ENCODE measurements at places on chromosomes 1 and 21.

DNA sequence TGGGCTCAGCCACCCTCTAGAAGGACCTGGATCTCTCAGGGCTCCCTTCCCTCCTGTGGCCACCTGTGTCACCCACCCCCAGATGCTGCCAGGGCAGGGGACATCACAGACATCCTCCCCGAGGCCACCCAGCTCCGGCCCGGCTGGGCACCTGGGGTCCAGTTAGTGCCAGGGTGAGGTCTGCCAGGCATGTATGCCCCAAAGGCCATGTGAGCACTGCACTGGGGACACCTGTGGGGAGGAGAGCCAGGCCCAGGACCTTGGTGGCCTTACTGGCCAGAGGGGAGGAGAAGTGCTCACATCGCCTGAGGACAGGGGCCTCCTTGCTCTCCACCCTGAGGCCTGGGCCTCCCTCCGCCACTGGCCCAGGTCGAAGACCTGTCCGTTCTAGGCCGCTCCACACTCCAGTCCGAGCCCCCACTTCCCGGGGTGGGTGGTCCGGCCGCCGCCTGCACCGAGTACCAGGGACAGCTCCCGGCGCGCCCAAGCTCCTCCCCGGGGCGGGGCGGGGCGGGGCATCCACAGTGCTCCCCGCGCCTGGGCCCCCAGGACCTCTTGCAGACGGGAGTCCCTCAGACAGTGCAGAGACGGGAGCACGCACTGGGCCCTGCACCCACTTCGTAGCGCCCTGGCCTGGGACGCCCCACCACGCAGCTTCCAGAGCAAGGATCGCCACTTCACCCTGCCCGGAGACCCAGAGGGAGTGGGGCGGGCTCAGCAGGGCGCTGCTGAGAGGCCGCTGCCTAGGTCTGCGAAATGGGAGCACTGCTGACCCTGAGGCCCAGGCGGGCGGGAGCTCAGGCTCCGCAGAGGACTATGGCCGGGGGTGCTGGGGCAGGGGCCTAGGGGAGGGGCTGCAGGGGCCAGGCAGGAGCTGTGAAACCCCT is 34.3 kb upstream of the CCDC27 start:
- peak; percentile 10 for DNase-seq

- no peak for DNase-seq
These were observed 23.2 kb upstream of the HAO2 start for GRCh38 chr1:119345398-119345797.

DNA sequence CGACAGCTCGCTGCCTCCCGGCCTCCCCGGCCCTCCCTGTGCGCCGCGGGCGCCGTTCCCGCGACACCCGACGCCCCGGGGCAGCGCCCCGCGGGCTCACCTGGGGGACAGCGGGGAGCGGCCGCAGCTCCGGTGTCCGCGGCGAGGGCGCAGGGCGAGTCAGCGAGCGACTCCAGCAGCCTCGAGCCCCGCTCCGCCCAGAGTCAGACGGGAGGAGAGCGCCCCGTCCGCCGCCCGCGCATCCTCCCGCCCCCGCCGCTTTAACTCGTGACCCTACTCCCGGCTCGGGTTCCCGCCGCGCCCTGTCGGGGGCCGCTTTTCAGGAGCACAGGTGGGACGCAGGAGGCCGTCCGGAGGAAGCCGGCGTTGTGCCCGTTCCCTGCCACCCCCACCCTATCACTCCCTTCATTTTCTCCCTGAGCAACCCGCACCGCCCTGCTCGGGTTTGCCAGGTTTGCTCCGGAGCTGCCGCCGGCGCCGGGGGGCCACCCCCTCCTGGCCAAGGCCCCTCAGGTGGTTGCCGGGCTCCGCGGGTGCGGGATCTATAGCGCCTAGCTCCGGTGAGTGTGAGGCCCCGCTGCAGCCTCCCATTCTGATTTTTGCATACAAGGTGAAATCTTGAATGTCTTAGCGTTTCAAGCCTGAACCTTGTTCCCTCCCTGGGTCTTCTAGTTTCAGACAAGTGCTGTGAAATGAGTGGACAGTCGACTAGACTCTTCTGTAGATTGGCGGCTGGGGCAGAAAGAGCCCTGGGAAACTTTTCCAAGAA is at the start of gene MCOLN3:
MCOLN3 (minus strand) TSS at position 205 of the 769 bp plus-strand sequence. CDS start 3,140 bp downstream, outside the sequence.
- no peak for DNase-seq

DNA sequence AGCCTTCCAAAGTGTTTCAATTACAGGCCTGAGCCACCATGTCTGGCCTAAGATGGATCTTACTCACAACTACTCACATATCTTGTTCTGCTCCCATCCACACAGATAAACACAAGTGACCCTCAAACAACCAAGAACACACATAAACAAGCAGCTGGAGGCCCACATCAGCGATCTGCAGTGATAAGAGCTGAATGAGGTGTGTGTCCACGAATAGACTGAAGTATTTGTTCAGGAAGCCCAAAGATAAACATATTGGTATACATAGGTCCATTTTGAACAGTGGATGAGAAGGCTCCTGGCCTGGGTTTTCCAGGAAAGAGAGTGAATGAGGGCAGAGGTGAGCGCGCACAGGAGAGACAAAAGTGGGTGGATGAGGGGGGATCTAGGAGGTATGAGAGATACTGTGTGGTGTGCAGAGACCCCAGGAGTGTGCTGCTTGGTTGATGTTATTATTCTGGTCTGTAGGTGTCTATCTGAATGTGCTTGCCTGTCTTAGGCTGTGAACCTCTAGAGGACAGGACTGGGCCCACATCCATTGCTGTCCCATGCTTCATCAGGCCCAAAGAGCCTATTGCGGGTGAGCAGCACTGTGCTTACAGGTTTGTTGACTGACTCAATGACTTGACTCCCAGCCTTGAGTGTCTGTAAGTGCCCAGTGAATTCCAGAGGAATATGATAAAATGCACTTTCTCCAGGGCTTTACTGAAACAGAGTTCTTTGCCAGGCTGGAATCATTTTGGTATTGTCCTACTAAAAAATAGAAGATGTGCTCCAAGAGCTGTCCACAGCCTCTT is 79.9 kb upstream of the ATP1A1 start:
- DNase-seq = no peak

- no peak for DNase-seq
These were observed 66.6 kb upstream of the DYNLT5 start for GRCh38 chr1:66685670-66686069.

- no peak for DNase-seq
These were observed 49.9 kb upstream of the TNFSF18 start for GRCh38 chr1:173100476-173101107.

DNA sequence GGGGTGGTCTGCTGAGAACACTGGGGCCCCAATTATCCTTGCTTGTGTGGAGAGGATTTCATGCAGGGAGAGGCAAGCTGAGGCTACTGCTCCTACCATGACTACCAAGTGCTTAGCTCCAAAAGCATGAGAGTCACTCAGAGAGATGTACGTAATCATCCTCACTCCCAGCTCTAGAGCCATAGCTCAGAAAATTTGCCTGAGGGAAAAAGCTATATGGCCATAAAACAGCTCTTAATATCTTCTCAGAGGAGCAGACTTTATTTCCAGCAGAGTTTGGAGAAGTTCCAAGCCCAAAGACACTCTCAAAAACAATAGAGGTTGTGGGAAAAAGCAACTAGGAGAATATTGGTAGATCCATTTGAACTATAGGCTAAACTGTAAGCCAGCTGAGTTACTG is 106.4 kb upstream of the PBX1 start:
- no peak for DNase-seq

- DNase-seq = no peak
These were observed 1015.4 kb downstream of the AMY1C start for GRCh38 chr1:104765085-104765484.

GRCh38 chr1:56309065-56309464 is 270.3 kb downstream of the PLPP3 start:
- DNase-seq = no peak

- no peak for DNase-seq
These were observed 681.5 kb downstream of the LRRIQ3 start for GRCh38 chr1:73516451-73516850.

- no peak for DNase-seq
These were observed 57.7 kb downstream of the RGSL1 start for GRCh38 chr1:182507685-182508084.

DNA sequence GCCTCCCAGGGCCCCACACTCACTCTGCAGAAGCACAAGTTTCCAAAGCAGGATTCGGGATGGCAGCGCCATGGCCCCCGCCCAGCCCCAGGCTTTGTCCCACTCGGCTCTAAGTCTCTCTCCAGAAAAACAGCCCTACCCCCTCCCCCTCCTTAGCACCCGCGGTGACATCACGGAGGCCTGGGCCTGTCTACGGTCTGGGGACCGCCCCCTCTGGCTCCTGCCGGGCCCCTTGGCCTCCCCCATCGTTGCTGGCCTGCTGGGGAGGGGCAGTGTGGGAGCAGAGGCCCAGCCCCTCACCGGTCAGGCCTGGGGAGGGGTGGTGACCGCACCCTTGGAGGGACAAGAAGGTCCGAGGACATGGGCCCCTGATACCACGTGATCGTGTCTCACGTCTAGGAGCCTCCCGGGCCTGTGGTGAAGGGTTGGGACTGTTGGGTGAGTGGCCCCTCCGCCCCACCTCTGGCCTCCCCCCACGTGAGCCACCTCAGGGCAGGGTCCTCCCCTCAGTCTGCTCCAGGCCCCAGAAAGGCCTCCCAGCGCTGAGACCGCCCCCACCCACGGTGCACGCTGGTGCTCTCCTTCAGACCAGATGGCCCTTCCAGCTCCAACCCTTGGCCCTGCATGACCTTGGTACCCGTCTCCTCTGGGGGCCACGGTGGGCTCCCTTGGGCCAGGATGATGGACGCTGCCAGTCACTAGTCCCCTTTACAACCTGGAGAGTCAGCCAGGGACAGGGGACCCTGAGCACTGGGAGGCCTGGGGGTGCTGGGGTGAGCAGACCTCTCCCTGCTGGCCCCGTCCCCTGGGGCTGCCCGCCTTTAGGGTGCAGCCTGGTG is at the start of gene MXRA8:
MXRA8 (minus strand) TSS at position 123 of the 839 bp plus-strand sequence; CDS start at position 72, 51 bp downstream.
- DNase-seq = no peak

DNA sequence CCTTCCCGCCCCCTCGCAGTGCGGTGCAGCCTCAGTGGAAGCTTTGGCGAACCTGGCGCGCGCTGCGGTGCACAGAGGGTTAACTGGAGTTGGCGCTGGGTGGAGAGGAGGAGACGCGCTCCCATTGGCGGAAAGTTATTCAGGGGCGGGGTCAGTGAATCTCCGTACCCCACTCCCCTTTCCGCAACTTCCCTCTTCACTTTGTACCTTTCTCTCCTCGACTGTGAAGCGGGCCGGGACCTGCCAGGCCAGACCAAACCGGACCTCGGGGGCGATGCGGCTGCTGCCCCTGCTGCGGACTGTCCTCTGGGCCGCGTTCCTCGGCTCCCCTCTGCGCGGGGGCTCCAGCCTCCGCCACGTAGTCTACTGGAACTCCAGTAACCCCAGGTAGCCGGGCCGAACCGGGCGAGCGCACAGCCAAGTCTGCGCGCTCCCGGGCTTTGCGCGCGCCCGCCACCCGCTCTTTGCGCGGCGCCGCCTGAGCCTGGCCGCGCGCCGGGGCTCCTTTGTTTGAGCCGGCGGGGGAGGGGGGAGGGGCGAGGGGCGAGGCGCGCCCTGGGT is at the start of gene EFNA4:
EFNA4 (plus strand) TSS at position 191 of the 561 bp plus-strand sequence; CDS start at position 275, 84 bp downstream.
- peak; percentile 67 for DNase-seq

DNA sequence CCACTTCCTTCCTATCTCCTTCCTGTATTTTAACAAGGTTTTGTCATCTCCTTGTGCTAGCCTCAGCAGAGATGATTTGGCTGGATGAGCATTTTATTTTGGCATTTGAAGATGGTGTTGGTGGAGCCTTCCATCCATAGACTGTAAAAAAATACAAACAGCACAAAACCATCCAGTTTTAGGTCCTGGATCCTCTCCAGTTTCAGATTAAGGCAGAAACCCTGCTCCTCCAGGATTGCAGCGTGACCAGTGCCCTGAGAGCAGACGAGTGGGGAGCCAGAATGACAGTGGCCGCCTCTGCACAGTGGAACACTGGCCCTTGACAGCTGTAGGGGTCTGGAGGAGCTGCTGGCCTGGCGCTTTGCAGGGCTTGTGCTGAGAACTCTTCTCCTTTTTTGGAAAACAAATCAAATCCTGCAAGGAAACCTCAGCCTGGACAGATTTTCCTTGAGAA is 72.2 kb upstream of the GADD45A start:
- DNase-seq = no peak

GRCh38 chr1:54173681-54174080 is 20.9 kb upstream of the CDCP2 start:
- no peak for DNase-seq

GRCh38 chr1:115952547-115952946 is 23.8 kb upstream of the SLC22A15 start:
- no peak for DNase-seq

GRCh38 chr1:219568733-219569132 is 44.2 kb downstream of the ZC3H11B start:
- DNase-seq = no peak

DNA sequence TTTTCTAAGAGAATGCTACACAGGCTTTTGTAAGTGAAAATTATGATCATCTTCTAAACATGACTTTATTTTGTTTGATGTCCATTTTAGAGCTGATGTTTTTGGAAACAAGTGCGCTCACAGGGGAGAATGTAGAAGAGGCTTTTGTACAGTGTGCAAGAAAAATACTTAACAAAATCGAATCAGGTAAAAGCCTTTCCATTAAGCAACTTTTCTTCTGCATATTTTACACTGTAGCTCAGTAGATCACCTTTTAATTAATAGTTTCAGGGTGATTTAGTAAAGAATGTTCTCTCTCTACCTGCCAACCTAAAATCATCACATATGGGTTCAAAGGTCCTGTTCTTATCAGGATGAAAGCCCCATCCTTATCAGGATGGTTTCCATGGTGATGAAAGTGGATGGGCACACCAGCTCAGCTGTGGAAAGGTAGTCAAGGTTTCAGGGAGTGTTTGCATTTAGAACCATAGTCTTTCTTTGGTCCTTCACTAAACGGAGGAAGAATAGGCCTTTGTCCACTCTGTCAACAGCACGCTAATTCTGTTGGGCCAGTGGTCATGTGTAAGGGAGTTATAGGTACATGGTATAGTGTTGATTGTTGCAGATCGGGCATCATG is 28.1 kb downstream of the RAB4A start:
- DNase-seq = no peak

- DNase-seq = peak; percentile 31
These were observed 39.7 kb downstream of the PALMD start for GRCh38 chr1:99685516-99686180.

DNA sequence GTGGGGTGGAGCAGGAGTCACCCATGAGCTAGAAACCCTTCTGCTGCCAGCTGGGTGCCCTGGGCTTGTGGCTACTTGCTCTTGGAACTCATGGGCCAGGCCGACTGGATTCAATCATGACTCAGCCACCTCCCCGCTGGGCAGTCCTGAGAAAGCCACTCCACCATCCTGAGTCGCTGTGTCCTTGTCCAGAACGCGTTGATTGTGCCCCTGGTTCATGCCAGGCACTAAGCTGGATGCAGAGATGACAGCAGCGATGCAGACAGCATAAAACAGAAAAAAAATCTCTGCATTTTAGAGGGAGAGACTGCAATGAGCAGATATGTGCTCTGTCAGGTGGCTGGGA is 10.6 kb downstream of the PADI1 start:
- DNase-seq = no peak

- no peak for DNase-seq
These were observed 401.8 kb downstream of the CAMTA1 start for GRCh38 chr1:7187112-7187493.

GRCh38 chr21:45441431-45442255 is 36.7 kb downstream of the COL18A1 start:
- no peak for DNase-seq

All from stimulated activated CD4-positive, alpha-beta T cell treated with anti-CD3 and anti-CD28 coated beads, TNF-alpha, amount 100 ng/mL, for 24 hours (primary cell).